ENCODE measurements at places on chromosomes 4 and X. TPM values are rescaled to one million over a fixed set of nuclear protein-coding genes. Genes with fewer than 3 reads are reported as not detected.

C1QTNF7 gene
- total RNA-seq, result not detected

NKAP gene
- total RNA-seq, result 12.2 TPM

RAB33A gene
- 28.8 TPM for total RNA-seq

SYN1 gene
- 0.74 TPM for total RNA-seq

KLHL4 gene
- not detected for total RNA-seq

IL1RAPL1 gene
- not detected for total RNA-seq

VEGFC gene
- not detected for total RNA-seq

ELMOD2 gene
- 15.8 TPM for total RNA-seq

ARHGEF9 gene
- 19.4 TPM for total RNA-seq

DUX4 gene
- not detected for total RNA-seq

BBS7 gene
- total RNA-seq, result 15.8 TPM

PPP4R3C gene
- total RNA-seq, result not detected

VCX3B gene
- not detected for total RNA-seq

SLIT2 gene
- not detected for total RNA-seq

HGFAC gene
- not detected for total RNA-seq

ETDB gene
- not detected for total RNA-seq

UCP1 gene
- total RNA-seq, result not detected

IL2 gene
- 8.9 TPM for total RNA-seq

ADGRG2 gene
- not detected for total RNA-seq

GLRB gene
- not detected for total RNA-seq

XAGE1A gene
- not detected for total RNA-seq

PLK4 gene
- total RNA-seq, result 42.0 TPM

SPP1 gene
- not detected for total RNA-seq

GYPB gene
- not detected for total RNA-seq

MMRN1 gene
- not detected for total RNA-seq

GASK1B gene
- not detected for total RNA-seq

F11 gene
- total RNA-seq, result not detected

DRP2 gene
- total RNA-seq, result 0.38 TPM

ZNF732 gene
- not detected for total RNA-seq

USP51 gene
- total RNA-seq, result 1.5 TPM

ZMAT1 gene
- total RNA-seq, result 3.3 TPM

ZCCHC12 gene
- not detected for total RNA-seq

SUPT20HL2 gene
- total RNA-seq, result not detected

NAT8L gene
- 1.1 TPM for total RNA-seq

RS1 gene
- not detected for total RNA-seq

TMEM271 gene
- total RNA-seq, result not detected

ABCD1 gene
- total RNA-seq, result 4.4 TPM

EREG gene
- not detected for total RNA-seq

H2BW2 gene
- not detected for total RNA-seq

SMARCA1 gene
- 0.34 TPM for total RNA-seq

CT45A5 gene
- total RNA-seq, result not detected

SPANXD gene
- total RNA-seq, result not detected

GPR34 gene
- total RNA-seq, result 0.52 TPM

Measured in activated CD8-positive, alpha-beta T cell treated with anti-CD3 and anti-CD28 coated beads for 36 hours (primary cell).